ENCODE measurements at places on chromosomes 2 and 18.

GRCh38 chr2:231469583-231469950 lies 5.3 kb upstream of the NCL start:
- DNase-seq: no peak

GRCh38 chr2:135091681-135092080 lies 39.6 kb downstream of the RAB3GAP1 start:
- DNase-seq: no peak

GRCh38 chr2:219916281-219916680 lies 288.9 kb downstream of the SLC4A3 start:
- DNase-seq: no peak

GRCh38 chr2:12037301-12037700 lies 290.9 kb downstream of the LPIN1 start:
- no peak for DNase-seq

DNA sequence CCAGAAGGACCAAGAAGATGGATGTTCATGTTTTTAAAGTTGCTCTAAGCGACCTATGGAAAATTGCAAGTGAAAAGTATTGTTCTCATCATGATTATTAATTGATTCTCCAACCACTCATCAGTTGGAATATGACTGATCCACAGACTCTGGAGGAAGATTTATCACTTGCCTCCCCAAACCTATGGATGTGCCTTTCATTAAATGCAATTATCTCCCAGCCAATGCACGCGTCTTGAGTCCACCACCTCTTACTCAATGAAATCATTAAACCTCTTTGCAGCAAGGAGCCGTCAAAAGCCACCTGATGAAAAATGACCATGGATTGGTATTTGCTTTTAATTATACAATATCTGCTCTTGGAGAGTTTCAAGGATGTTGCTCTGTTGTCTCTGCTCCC lies 165.6 kb downstream of the LRRTM1 start:
- no peak for DNase-seq

GRCh38 chr18:25467226-25467987 lies 115.4 kb upstream of the ZNF521 start:
- no peak for DNase-seq

DNA sequence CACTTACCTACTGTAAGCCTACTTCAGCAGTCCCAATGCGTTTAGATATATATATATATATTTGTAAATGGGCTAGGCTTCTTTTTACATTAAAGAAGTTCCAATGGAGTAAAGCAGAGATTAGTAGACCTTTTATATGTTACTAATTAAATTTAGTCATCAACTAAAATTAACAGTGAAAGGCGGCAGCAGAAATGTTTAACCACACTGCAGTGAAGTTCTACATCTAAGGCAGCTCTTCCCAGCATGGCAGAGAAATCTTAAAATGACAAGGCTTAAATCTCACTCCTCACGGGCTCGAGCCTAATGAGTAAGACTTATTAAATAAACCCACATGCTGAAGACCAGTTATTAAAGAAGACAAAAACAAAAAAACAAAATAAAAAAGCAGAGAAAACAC lies 19.1 kb upstream of the KANSL1L start:
- DNase-seq: no peak

GRCh38 chr2:20478961-20479360 lies 32.1 kb downstream of the RHOB start:
- no peak for DNase-seq

- DNase-seq: no peak
Measured at GRCh38 chr18:25186871-25187270, 165.1 kb downstream of the ZNF521 start.

- DNase-seq: no peak
Measured at GRCh38 chr2:138565230-138565598, 63.6 kb downstream of the SPOPL start.

- DNase-seq: no peak
Measured at GRCh38 chr2:30686000-30686399, 121.2 kb downstream of the CAPN13 start.

DNA sequence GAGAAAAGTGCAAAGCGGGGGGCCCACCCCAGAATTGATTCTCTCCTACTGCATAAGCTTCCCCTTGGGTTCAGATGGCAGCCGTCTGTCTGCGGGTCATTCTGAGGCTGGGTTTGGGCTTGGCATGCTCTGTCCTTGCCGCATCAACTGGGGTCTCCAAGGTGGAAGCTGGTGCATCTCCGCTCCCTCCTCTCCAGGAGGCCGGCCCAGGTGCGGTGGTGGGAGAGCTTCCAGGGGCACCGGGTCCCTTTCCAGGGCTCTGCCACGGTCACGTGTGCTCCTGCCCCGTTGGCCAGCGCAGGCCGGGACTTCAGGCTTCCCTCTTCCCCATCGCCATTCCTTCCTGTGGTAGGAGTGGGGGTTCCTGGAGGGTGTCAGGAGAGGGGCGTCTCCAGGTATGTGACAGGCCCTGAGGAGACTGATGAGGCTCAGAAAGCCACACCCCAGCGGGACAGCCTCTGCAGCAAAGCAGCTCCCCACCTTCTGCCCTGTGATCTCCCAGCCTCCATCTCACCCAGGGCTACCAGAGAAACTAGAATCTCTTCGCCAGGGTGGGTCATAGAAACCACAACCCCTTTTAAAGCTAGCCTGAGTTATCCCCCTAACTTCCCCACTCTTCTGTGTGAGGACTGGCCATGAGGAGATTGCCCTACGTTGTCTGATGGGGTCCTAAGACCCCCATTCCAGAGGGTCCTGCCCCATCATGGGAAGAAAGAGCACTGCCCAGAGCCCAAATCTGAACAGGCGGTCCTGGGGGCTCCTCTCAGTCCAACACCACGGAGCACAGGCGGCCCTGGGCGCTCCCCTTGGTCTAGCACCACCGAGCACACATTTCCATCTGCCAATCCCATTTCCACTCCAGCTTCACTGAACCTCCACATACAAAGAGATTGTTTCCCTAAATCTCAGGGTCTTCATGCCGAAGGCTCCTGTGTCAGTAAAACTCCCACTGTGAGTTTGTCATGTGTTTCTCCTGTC lies 76.6 kb downstream of the SLC66A2 start:
- no peak for DNase-seq
